DMS79 treated with DMSO at 0.1 percent for 48 hours (cell line): ENCODE measurements at places on chromosomes 2 and 18.

GRCh38 chr2:43985359-43985758 lies 10.4 kb downstream of the LRPPRC start:
- DNase-seq, result no peak

DNA sequence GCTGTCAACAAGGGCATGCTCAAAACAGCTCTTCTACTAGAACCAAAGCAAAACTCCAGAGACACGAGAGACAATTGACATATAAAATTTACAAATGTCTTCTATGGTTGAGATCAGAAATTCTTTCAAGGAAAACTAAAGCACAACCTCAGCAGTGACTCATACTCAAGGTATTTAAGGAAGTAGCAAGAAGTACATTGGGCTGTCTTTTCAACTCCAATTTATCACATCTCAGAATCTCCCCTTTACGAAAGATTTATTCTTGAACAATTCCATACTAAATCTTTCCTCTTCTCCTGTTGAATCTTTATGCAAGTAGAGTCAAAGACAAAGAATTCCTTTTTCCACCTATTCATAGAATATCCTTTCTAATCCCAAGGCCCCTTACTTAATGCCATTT lies 324.0 kb downstream of the IRS1 start:
- DNase-seq, result no peak

DNA sequence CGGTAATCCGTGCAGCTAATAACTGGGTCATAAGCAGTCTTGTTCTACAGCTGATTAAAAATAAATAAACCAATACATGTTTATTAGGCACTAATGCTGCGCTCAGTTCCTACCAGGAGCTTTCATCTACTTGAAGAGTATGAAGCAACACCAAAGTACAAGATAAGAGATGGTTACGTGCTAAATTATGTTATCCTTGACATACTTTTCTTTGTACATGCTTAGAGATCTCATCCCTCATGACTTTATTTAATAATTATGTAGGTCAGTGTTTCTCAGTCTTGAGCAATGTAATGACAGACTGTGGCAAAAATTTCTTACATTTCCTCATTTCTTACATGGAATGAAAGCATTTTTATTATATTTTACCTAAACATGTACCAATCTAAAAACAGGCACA lies 54.6 kb upstream of the COBLL1 start:
- DNase-seq, result no peak

DNA sequence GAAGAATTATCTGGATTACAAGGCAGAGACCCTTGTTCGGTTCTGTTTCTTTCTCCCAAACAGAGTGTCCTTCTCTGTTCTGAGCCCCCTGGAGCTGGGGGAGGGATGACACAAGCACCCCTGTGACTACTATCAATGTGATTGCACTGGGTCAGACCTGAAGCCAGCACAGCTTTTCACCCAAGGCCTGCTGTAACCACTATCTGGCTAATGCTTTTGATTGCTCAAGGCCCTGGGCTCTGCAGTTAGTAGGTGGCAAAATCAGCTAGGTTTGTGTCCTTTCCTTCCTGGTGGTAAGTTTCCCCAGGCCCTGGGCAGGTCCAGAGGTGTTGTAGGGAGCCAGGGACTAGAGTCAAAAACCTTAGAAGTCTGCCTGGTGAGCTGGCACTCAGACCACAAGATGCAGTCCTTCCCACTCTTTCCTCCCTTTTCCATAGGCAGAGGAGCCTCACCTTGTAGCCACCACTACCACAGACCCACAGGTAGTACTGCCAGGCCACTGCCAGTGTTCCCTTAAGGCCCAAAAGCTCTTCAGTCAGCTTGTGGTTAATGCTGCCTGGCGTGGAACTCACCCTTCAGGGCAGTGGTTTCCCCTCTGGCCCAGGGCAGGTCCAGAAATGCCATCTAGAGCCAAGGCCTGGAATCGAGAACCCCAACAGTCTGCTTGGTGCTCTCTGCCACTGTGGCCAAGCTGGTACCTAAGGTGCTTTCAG lies 83.0 kb downstream of the FAM117B start:
- DNase-seq, result no peak

GRCh38 chr2:185456517-185456916 lies 282.1 kb upstream of the FSIP2 start:
- DNase-seq, result no peak

- no peak for DNase-seq
Observed at GRCh38 chr2:54572636-54573536, 116.8 kb downstream of the SPTBN1 start.

- peak; percentile 78 for DNase-seq
Observed at GRCh38 chr2:39913648-39914461, 134.8 kb upstream of the THUMPD2 start.

DNA sequence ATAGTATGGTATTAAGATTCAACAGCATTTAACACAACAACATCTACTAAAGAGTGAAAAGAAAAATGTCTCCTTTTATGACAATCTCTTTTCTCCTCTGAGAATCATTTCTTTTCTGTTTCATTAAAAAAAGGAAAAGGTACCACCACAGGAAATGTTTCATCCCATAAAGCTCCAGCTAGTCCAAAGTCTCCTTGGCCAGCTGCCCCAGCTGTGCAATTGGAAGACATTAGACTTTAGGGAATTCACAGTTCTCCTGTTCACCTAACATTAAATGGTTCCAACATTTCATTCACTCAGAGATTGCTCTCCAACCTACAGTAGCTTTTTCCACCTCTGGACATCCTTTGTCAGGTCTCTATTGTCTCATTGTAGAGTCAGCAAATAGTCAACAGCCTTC lies 78.7 kb upstream of the YPEL5 start:
- DNase-seq, result no peak

DNA sequence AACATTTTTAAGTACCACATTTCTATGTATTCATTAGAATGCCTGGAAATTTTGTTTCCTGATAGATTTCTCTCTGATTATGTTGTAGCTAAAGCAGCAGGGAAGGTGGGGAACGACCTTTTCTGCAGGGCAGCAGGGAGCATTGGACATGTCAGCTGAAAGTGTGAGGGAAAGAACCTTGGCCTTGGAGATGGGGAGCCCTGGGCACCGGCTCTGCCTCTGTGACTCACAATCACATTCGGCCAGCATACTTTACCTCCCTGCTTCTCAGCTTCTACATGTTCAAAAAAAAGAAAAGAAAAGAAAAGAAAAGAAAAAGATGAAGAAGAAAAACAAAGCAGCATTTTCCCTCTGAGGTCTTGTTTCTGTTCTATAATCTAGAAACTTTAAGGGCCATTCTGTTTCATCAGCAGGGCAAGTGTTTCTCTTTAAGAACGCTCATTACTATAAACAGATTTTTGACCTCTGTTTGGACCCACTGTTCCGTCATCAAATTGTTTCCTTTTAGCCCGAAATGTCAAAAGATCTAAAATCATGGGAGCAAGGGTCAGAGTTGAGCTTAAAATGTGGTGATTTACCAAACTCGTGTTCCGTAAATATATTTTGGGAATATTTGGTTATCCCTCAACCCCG lies 27.9 kb downstream of the SETBP1 start:
- DNase-seq, result no peak

DNA sequence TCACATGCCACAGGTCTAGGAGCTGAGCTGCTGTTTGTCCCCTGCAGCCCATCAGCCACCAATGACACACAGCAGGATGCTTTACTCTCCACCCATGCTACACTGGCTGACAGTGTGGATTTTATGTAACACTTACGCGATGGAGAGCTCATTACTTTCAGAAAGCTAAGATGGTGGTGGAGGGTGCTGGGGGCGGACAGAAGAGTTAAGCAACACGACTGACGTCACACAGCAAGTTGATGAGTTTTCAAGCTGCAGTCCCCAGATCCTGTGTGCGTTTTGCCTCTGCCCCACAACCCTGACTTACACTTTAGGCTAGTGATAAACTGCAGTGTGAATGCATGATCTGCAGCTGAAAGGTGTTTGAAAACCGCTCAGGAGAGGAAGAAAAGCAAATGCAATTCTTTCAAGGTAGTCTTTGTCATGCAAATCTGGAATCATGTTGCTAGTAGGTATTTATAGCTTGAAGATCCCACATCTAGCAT lies 42.4 kb downstream of the MRPS5 start:
- DNase-seq, result no peak

GRCh38 chr2:231672617-231673347 lies 35.5 kb upstream of the PTMA start:
- peak; percentile 97 for DNase-seq

DNA sequence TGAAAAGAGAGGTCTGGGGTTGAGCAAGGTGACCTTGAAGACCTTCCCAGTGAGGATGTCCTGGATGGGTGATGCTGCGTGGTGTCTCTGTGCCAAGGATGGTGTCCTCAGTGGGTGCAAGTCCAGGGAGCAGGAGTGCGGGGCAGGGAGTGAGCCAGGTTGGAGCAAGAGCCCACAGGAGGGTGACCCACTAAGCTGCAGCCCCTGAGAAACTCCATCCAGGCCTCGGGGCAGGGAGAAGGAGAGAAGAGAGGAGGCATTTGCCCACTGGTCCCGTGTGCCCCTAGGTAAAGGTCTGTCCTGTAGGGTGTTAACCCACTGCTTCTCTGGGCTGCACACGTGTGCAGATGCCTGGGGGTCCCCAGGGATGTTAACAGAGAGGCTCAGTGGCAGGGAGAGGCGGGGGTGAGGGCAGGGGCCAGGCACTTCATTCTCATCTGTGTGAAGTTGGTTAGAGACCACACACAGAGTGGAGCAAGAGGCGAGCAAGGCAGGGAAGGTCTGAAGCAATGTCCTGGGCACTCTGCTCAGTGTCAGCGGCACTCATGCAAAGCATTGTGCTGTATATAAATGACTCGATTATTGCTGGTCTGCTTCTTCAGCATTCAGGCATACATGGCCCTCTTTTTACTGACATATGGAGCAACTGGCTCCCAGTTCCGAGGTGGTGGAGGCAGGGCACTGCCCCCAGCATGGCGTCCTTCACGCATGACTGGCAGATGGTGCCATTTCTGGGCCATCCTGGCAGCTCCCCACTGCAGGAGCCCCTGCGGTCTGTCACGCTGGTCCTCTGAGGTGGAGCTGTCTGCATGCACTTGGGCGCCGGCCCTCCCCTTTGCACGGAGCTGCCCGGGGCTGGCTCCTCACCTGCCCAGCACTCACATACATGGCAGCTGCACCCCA lies 117.2 kb upstream of the HS6ST1 start:
- no peak for DNase-seq

GRCh38 chr2:192443831-192444230 lies 249.1 kb upstream of the TMEFF2 start:
- no peak for DNase-seq

GRCh38 chr2:196399096-196399495 lies 227.7 kb upstream of the STK17B start:
- no peak for DNase-seq

DNA sequence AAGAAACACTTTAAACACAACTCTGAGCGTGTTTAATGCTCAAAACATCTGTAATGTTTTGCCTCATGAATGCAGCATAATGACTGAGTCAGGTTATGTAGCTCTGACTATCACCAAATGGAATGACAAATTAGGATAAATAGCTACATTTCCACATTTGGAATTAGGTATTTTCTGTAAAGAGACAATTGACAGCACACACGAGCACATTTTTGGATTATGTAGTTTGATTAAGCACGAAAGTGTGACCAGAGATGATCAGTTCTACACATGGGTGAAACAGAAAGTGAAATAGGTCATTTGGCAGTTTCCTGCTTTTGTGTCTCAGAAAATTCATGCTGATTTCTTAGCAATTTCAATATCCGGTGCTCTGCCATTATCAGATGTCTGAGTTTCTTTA lies 29.0 kb downstream of the LPIN1 start:
- no peak for DNase-seq

- DNase-seq, result peak; percentile 8
Observed at GRCh38 chr2:119112770-119113488, 45.6 kb downstream of the C1QL2 start.

GRCh38 chr2:43853141-43854081 lies 14.6 kb downstream of the ABCG8 start:
- no peak for DNase-seq

- no peak for DNase-seq
Observed at GRCh38 chr2:64052463-64053241, 33.4 kb upstream of the VPS54 start.

DNA sequence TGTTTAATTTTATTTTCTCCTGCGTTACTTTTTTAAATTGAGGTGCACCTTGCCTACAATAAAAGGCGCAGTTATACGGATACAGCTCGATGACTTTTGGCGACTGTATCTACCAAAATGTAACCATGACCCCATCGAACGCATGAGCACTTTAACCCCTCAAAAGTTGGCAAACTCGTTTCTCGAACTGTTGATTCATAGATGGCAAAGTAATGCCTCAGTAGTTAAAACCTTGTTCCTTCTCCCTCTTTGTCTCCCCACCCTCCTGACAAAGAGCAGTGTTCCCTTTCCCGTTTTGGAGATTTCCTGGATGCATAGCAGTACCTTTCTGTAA lies 577 bp downstream of the MOGAT1 start:
- no peak for DNase-seq

DNA sequence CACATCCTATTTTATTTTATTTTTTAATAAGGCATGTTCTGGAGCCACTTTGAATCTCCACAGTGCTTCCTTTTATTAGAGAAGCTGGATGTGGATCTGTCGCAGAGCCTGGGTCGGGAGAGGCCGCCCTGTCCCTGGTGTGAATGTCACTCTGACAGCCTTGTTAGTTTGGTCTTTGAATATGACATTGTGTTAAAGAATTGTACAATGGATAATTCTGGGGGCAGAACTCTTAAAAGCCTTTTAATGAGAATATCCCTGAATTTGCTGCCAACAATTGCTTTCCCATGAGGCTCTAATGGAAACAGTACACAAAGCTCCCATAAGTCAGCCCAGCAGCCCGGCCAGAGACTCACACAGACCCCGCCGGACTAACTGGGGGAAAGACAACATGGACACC lies 82.4 kb downstream of the MTCL1 start:
- DNase-seq, result no peak

DNA sequence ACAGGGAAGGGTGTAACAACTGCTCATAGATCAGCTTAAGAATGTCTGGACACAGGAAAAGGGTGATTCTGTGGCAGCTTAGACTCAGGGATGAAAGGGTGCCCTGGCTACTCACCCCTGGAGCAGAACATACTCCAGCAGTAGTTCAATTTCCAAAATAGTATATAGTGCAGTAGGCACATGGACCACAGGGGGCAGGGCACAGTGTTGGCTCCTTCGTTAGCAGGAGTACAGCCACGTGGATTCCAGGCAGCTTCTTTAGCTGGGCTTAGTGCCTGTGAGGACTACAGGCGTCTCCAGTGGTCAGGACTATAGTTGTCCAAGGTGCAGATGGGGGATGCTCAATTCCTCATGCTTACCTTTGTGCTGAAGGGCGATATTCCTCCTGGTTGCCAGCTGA lies 277.5 kb upstream of the DDX18 start:
- no peak for DNase-seq

DNA sequence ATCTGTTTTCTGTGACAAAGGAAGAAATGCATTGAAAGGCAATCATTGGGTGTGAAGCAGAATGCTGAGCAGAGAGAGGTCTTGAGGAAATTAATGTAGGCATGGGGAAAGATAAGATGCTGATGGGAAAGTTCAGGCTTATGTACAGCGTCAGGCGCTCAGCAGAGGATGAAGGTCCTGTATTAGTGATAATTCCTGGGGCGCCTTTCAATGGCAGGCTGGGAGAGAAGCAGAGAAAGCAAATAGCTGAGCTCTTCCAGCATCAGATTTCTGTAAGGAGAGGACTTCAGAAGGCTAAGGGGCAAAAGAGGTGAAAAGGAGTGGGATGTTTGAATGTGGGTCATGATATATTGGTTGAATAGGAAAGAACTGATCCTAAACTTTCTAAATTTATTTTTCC lies 129.8 kb downstream of the HNMT start:
- DNase-seq, result no peak

- DNase-seq, result no peak
Observed at GRCh38 chr2:168713325-168713724, 89.1 kb upstream of the NOSTRIN start.

GRCh38 chr2:30031184-30031583 lies 109.8 kb upstream of the ALK start:
- DNase-seq, result no peak

GRCh38 chr2:77161009-77161408 lies 361.2 kb downstream of the LRRTM4 start:
- no peak for DNase-seq
